ENCODE measurements at places on chromosomes 1 and 21.

DNA sequence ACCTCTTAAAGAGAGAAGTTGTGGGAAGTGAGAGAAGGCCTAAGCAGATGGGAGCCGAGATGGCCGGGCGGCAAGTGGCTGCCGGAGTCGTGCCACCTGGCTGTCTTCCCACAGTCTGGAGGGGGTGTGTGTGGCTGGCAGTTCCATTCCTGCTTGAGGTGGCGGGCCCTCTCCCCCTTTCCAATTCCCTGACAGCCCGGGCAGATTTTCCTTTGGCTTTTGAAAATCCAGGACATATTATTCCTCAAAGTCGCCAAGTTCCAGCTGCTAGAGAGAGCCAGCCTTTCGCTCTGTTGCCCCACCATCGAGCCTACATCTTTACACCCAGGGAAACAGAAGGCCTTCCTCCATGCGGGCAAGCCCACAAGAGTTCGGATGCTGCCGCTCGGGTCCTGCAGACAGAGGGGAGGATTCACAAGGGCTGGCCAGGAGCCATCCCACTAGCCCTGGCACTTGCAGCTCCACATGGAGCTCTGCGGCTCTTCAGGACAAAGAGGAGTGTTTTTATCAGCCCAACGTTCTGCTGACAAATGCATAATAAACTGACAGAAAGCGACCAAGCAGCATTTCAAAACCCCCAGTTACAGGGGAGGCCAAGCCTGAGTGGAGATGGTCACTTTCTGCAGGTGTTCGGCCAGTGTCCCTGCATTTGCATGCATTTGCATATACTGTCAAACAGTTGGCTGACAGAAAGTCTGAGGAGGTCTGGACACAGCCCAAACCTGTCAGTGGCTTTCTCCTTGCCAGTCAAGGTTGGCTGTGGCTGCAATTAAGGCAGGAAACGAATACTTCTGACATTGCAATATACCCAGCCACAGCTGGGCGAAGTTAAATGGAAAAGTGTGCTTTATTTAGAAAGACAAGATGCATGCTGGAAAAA is 45.9 kb downstream of the OLIG1 start:
- peak; percentile 39 for DNase-seq

- no peak for DNase-seq
Measured at GRCh38 chr1:18513995-18514394, 33.3 kb downstream of the KLHDC7A start.

- DNase-seq, result no peak
Measured at GRCh38 chr1:158818975-158819431, 12.1 kb upstream of the MNDA start.

DNA sequence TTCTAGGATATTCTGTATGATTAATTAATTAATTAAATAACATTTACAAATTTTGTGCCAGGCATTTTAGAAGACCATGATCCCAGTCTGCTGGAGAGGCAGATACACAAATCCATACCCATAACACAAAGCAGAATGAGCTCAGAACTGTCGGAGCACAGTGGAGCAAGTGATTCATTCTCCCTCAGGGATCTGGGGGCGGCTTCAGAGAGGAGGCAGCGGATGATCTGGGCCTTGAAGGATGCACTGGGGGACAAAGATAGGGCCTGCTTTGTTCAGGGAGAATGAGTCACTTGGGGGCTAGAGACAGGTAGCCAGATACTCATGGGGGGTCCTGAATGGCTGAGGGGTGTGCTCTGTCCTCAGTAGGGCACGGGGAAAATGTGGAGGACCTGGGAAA is 50.9 kb upstream of the TRABD2B start:
- no peak for DNase-seq
